Esophagus muscularis mucosa (tissue), 4 donors: ENCODE measurements at places on chromosomes 16 and 17.

- DNase-seq = no peak
These were observed 77.9 kb downstream of the SYCE1L start for GRCh38 chr16:77277141-77277540.

- DNase-seq = no peak
These were observed 1.2 kb downstream of the CPD start for GRCh38 chr17:30379903-30380381.

DNA sequence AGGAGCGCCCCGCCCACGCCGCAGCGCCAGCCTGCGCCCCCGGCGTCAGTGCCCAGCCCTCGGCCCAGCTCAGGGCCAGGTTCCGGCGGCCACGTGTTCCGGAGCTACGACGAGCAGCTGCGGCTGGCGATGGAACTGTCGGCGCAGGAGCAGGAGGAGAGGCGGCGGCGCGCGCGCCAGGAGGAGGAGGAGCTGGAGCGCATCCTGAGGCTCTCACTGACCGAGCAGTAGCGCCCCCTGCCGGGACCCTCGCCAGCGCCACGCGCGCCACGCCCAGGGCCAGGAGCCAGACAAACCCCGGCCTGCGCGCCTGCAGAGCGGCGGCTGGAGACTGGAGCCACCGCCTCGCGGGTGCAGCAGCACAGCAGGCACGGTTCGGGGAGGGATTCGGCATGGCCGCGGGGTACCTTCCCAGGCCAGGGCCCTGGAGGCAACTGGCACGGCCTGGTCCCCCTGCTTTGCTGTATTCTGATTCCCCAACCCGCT lies 9.3 kb downstream of the CORO6 start:
- DNase-seq = peak; percentile 99

DNA sequence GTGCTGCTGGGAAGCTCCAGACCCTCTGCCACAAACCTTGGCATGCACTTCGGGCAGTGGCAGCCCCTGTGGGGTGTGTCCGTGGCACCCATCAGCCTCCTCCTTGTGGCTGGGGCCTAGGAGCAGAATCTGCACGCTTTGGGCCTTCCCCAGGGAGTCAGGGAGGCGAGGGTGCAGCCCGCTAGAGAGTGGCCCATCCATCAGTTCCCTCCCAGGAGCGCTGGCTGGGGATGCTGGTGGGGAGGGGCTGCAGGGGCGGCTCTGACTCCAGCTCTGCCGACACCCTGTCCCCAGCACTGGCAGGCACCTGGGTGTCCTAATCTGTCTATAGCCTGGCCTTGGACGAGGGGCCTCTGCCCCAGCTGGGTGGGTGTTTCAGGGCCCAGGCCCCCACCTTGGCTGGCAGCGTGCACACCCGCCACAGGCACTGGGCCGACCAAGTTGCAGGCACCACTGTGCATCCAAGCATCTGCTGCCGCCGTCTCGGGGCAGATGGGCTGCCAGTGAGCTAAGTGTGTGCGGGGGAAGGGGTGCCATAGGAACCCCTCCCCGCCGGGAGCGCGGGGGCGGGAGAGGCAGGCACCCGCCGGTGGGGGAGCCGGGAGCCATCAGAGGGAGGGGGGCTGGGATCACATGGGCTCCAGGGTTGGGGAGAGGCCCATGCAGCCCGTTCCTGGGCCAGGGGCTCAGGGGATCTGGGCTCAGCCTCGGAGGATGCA lies 30.2 kb downstream of the ENDOV start:
- DNase-seq = no peak

DNA sequence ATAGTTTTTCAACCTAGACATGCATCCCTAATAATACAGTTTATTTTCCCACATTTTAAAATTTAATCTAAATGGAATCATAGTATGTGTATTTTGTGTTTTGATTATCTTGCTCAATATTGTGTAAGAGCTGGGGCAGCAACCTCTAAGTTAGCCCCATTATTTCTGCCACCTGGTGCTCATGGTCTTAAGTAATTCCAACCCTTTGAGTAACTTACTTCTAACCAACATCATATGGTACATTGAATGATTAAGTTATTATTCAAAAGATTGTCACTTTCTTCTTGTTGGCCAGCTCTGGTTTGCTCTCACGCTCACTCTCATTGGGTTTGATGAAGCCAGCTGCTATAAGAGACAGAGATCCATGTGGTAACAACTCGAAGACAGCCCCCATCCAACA lies 3.9 kb upstream of the KRTAP4-3 start:
- no peak for DNase-seq

- DNase-seq = peak; percentile 75
These were observed 116.5 kb downstream of the PARN start for GRCh38 chr16:14513389-14514107.

- DNase-seq = peak; percentile 45
These were observed 41.7 kb downstream of the PIK3R5 start for GRCh38 chr17:8923762-8924161.

DNA sequence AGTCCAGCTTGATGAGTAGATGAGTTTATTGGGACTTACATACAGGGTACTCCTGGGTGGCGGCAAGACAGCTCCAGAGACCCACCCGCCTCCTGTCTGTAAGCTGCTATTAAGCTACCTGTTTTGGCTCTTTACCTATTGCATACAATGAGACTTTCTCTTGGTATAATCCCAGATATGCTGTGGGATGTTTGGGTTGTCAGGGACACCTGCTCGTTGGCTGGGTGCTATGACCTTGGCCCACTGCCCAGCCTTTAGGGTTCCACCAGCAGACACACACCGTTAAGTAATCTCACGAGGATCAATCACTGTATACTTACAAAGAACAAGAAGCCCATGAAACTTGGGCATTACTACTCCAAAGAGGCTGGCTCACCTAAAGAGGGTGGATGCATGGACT lies 116.4 kb downstream of the NPIPB5 start:
- DNase-seq = no peak

DNA sequence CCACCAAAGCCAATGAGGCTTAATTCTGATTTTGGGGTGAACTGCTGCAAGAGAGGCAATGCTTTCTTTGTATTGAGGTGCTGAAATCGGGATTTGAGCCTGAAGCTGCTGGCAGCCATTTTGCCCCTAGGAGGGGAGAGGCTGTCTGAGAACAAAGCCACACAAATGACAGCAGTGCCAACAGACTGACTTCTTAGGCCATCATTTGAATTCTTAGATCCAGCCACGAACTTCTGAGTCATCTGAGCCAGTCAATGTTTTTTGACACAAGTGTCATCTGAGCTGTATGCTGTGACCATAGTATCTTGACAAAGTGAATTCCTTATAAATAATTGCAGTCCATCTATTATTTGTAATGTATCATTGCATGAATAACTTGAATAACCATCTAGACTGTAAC lies 29.0 kb downstream of the HYDIN start:
- no peak for DNase-seq

DNA sequence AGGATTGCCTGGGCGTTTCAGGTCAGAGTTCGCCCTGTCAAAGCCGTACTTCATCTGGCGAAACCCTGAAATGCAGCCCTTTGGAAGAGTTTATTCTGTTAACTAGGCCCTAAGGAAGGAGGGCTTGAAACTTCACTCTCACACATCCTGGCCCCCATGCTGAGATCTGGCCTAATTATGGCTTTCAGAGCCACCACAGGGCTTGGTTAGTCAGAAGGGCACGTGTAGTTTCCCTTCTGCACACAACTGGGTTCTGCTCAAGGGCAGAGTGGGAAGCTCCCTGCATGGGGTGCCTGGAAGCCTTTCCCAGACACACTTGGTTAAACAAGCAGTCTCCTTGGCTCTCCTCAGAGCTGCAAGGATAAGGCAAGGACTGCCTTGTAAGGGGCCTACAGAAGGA lies 397.3 kb downstream of the SHISA9 start:
- no peak for DNase-seq

DNA sequence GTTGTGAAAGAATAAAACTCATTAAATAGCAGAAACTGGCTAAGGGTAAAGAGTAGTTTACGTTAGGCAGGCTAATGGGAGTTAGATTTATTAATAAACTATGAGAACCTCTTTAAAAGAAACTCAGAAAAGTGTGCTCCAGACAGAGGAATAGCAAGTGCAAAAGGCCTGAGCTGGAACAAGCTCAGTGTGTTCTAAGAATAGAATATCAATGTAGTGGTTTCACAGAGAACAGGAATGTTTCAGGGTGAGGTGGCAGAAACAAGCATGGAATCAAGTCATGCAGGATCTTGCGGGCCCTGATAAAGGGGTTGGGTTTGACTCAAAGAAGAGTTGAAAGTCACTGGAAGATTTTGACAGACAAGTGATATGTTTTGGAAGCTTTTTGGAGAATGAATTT lies 164.0 kb upstream of the HS3ST3A1 start:
- DNase-seq = peak; percentile 50

GRCh38 chr17:60390186-60390585 lies 1.7 kb downstream of the USP32 start:
- no peak for DNase-seq

- DNase-seq = no peak
These were observed 349.6 kb downstream of the KIF2B start for GRCh38 chr17:54172096-54172984.

GRCh38 chr17:63850401-63850800 lies 7.9 kb upstream of the SMARCD2 start:
- no peak for DNase-seq

- no peak for DNase-seq
These were observed 51.7 kb upstream of the MTSS2 start for GRCh38 chr16:70737377-70738082.

DNA sequence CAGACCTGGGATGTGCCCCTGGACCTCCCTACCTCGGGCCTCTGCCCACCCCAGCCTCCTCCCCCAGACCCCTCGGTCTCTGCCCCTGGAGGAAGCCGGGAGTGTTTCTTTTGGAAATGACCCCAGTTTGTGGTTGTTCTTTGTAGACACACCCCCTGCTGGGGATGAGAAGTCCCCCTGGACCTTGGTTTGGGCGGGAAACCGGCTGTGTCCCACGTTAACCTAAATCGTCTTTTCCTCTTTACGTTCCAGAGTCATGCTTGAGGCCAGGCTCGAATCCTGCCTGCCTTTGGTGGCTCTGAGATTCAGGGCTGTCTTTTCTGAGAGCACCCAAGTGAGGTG lies 116.6 kb downstream of the METRNL start:
- DNase-seq = no peak

- DNase-seq = no peak
These were observed 302.8 kb downstream of the FOXL1 start for GRCh38 chr16:86881118-86881510.

DNA sequence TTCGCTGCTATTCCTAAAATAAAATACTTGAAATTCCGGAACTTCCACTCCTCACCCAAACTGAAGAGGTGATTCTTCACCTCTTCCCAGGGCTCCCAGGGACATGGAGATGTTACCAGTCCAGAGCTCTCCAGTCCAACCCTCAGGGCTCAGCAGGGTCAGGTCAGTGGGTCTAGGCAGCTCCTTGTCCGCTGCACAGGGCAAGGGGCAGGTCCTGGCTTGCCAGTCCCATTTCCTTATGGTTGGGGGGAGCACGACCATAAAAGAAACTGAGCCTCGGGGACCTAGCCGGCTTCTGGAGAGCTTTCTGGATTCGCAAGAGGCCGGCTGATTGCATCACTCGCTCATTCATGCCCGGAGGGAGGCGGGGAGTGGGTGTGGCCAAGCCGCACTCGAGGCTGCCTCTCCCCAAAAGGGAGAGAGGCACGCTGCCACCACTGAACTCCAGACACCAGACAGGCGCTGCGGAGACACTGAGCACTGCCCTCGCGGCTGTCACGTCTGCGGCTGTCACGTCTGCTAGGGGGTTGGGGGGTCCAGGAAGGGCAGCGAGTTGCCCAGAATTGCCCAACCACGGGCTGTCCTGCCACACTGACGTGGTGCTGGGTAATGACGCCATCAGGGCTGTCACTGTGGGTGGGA lies 15.8 kb downstream of the SLC7A5 start:
- DNase-seq = peak; percentile 98

GRCh38 chr16:48574140-48574539 lies 35.8 kb downstream of the N4BP1 start:
- DNase-seq = no peak

DNA sequence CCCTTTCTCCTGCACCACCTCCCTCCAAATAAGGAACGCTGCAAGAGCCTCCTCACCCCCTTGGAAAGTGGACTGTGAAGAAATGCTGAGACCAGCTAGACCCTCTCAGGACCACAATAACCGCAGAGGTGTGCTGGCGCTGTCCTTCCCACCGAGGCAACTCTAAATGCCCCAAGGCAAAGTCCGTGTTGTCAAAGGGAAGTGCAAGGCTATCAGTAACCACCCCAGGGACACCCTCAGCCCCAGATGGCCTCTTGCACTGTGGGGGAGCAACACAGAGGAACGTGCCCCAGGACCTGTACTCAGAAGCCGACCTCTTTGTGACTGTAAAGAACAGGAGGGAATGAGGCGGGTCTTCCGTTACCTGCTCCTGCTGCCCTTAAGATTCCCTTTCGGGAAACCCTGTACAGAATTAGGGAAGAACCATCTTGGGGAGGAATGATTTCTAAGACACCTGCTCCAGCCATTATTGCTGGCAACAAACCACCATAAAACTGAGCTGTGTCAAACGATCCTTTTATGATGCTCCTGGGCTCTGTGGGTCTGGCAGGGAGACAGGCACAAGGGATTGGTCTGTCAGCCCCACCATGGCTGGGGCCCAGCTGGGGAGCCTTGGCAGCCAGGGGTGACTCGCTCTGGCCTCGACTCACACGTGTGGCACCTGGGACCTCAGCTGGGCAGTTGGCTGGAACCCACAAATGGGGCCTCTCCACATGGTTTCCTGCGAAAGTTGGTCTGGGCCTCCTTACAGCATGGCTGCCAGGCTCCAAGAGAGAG lies 14.6 kb upstream of the MED9 start:
- no peak for DNase-seq

DNA sequence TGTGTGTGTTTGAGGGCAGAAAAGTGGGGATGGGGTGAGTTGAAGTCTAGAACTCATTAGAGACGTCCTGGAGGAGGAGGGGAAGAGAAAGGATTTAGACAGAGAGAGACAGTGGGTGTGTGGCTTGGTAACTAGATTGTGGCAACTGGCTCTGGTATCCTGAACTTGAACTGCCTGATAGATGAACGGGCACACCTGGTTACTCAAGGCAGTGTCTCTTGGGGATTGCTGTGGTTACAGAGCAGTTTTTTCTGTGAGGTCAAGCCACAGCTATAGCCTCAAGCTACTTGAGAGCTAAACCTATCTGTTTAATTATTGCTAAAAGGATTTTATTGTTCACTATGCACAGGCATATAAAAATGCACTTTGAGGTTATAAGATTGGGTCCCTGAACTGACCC lies 29.8 kb upstream of the MYH2 start:
- no peak for DNase-seq

DNA sequence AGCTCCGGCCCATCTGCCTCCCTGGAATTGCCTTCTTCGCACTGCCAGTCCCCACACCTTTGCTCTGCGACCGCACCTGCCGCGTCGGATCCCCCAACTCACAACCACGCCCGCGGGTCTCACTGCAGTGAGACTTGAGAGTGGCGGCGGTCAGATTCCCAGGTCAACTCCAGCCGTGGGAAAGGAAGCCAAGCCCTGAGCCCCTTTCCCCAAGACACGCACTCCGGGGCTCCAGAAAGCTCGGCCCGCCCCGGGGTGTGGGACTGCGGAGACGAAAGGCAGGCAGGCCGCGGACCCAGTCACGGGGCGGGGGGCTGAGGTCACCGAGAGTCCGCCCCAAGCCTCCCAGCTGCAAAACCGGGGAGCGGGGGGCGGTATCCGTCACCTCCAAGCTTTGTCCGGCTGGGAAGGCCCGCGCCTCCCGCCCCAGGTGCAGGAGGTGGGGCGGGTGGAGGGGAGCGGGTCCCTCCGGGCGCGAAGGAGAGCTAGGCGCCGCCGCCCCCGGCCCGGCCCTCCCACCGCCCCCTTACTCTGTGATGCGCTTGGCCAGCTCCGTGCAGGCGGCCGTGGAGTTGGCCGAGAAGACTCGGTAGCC lies 615 bp downstream of the PRPSAP1 start:
- no peak for DNase-seq

- DNase-seq = no peak
These were observed 112.4 kb downstream of the SPECC1 start for GRCh38 chr17:20121359-20122253.

- no peak for DNase-seq
These were observed 6.4 kb downstream of the CASKIN2 start for GRCh38 chr17:75508931-75509361.
